ENCODE measurements at places on chromosomes 7 and 10. TPM values are rescaled to one million over a fixed set of nuclear protein-coding genes. Genes with fewer than 3 reads are reported as not detected.

SEMA4G gene
- total RNA-seq: 0.58 TPM

JAZF1 gene
- 3.8 TPM for total RNA-seq

C10orf67 gene
- 0.31 TPM for total RNA-seq

SPDYE9 gene
- not detected for total RNA-seq

CYP3A4 gene
- total RNA-seq: not detected

ELAPOR2 gene
- total RNA-seq: 4.0 TPM

KLLN gene
- 0.19 TPM for total RNA-seq

ITGB8 gene
- not detected for total RNA-seq
